ENCODE measurements at places on chromosomes 13 and 19.
A peak's percentile ranks its signal among the peaks of the same experiment; 100 is the strongest.

GRCh38 chr13:113513761-113514160 is 23.2 kb upstream of the DCUN1D2 start:
- DNase-seq, result no peak

GRCh38 chr13:88925954-88926353 is 1254.8 kb downstream of the SLITRK5 start:
- DNase-seq, result no peak

DNA sequence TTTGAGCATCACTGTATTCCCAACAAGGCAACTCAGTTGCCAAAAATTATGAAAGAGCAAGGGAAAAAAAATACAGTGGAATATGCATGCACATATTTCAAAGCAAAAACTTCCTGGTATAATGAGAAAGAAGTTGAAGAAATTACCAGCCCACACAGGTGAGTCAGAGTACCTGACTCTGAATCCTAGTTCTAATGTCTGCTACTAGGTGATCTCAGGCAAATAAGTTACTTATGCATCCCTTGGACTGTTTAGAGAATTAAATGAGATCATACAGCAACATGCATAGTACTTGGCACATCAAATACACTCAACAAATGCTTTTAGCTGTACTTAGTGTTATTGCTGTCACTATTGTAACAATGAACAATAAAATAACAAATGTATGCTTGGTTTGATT is 144.9 kb downstream of the MIPEP start:
- no peak for DNase-seq

- no peak for DNase-seq
Observed at GRCh38 chr19:3276341-3276799, 51.9 kb downstream of the CELF5 start.

- DNase-seq, result peak; percentile 72
Observed at GRCh38 chr19:18785179-18786124, 5.7 kb downstream of the COMP start.

GRCh38 chr13:41751277-41751676 is 209.6 kb downstream of the VWA8 start:
- no peak for DNase-seq

DNA sequence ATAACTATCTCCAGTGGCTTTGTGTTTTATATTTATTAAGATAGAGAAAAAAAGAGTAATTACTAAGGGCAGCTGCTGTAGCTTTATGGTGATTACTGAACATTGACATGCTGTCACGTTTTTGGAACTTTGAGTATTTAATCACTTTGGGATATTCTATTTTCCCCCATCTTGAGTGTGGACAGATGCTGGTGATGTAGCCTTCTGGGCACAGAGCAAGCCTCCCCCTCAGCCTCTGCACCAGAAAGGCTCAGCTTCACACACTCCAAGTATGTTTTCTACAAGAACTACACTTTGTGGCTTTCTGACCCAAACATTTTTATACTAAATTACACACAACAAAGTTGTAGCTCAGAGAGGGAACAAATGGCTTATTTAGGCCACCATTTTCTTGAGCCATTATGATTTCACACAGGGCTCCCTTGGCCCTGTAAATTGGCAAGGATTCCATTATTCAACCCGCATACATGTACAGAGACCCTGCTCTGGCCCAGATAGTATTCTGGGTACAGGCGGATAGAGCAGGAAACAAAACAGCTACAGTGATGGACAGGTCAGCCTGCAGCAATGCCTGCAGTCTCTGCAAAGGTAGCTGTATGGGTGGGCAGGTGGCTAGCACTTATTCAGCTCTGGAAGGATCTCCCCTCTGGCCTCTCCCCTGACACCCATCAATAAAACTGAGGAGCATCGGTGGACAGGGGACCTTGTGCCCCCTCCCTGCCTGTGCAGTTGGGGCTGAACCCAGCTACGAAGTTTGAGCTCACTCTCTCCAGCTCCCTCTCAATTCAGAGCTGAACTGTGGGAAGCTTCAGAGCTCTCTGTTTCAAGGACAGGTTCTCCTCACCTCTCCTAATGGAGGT is 1.3 kb downstream of the ALOX5AP start:
- peak; percentile 11 for DNase-seq

DNA sequence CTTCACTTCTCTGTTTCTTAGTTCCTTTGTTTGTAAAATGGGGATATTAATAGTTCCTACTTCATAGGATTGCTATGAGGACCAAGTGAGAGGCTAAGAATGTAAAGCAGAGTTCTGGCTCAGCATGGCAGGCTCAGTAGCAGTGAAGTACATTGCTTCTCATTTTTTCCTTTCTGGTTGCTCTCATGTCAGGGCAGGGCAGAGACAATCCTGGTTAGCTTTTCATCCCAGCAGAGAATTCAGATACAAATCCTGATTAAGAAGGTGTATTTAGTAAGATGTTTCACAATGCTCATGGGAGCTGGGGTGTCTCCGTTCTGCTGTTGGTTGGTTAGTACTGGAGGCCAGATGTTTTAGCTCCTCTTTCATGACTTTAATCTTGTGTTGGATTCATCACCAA is 42.9 kb downstream of the WASF3 start:
- DNase-seq, result no peak
